AG04450 (cell line): ENCODE measurements at places on chromosomes 7 and 10.

GRCh38 chr10:89206402-89207180 is 526 bp downstream of the CH25H start:
- no peak for DNase-seq

DNA sequence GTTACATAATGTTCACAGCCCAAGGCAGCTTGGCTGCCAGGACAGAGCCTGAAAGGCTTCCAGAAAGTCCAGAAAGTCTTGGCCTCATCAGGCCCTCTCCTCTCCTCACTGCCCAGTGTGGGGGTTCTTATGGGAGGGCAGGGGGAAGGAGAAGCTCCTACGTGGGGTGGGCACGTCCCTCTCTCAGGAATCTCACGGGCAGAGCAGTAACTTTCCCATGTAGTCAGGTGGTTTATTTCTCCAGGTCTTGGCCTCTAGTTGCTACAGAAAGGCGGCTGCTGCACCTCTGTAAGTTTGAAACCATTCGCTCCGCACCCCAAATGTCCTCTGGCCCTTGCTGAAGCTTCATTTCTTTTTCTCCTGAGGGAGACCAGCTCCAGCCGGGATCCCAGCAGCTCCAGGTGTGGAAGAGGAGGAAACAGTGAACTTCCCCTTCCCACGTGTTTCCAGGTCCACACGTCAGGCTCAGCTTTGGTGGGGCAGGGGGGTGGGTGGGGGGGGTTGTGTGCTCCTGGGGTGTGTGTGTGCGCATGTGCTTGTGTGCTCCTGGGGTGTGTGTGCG is 320.3 kb downstream of the WDR37 start:
- DNase-seq, result no peak

DNA sequence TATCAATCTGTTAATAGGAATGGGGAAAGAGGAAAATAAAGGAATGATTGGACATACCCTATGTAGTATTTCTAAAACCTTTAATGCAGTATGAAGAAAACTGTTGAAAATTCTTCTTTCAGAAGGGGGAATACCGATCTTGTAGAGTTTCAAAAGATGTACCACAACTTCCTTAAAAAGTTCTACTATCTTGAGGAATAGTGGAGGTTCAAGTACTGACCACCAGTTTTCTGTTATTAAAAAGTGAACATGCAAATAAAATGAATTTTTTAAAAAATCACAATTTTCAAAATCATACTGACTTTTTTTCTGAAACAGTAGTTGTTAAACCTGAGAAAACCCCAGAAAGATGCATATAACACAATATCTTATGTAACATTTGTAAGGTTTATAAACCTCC is 86.5 kb downstream of the HERC4 start:
- DNase-seq, result no peak

- DNase-seq, result no peak
These were observed 1068.9 kb downstream of the NXPH1 start for GRCh38 chr7:9502269-9502668.
